Activated T-cell treated with anti-CD3 and anti-CD28 coated beads, Interleukin-2, amount 50 U/mL, for 24 hours (primary cell): ENCODE measurements at places on chromosomes 6 and 20.

DNA sequence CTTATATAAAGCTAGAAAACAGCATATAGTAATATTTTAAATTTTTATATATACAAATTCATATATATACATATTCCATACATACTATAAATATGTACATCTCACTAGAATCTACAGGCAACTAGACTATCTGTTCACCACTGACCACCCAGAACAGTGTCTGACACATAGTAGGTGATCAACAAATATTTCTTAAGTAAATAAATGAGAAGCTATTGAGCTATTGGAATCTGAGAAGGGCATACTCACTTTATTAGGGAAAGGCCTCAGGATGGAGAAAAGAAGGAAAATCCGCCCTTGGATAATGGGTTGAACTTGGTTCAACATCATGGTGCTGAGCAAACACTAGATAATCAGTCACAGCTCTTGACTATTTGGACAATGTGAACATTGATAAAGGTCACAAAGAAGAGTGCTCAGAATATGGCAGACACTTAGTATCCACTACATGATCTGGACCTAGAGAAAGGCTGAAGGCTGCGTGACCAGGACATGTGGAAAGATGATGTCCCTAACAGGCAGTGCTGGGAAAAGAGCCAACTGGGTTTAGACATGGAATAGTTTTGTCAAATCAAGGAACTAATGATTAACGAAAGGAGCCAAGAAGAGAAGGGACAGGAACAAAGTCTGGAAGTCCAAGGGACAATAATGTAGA is 186.1 kb downstream of the TASP1 start:
- no peak for DNase-seq

GRCh38 chr6:123276546-123276980 is 280.5 kb downstream of the CLVS2 start:
- DNase-seq = no peak

DNA sequence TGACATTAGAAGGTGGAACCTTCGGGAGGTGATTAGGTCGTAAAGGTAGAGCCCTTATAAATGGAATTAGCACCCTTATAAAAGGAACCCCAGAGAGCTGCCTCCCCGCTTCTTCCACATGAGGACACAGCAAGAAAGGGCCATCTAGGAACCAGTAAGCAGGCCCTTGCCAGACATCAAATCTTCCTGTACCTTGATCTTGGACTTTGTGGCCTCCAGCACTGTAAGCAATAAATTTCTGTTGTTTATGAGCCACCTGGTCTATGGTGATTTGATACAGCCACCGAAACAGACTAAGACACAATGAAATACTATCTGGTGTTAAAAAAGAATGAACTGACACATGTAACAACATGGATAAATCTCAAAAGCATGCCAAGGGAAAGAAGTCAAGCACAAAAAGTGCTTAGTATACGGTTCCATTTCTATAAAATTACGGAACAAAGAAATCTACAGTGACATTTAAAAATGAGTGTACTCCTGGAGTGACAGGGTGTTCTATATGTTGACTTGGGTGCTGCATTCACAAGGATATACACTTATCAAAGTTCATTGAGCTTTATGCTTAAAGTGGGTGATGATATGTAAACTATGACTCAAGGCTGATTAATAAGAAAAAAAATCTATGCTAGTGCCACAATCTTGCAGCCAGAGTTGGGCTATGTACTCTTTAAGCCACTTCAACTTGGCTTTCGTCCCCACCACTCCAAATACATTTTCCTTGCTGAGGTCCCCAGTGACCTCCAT is 18.4 kb downstream of the SERPINB1 start:
- no peak for DNase-seq

GRCh38 chr6:21227486-21227885 is 366.1 kb upstream of the SOX4 start:
- DNase-seq = no peak

DNA sequence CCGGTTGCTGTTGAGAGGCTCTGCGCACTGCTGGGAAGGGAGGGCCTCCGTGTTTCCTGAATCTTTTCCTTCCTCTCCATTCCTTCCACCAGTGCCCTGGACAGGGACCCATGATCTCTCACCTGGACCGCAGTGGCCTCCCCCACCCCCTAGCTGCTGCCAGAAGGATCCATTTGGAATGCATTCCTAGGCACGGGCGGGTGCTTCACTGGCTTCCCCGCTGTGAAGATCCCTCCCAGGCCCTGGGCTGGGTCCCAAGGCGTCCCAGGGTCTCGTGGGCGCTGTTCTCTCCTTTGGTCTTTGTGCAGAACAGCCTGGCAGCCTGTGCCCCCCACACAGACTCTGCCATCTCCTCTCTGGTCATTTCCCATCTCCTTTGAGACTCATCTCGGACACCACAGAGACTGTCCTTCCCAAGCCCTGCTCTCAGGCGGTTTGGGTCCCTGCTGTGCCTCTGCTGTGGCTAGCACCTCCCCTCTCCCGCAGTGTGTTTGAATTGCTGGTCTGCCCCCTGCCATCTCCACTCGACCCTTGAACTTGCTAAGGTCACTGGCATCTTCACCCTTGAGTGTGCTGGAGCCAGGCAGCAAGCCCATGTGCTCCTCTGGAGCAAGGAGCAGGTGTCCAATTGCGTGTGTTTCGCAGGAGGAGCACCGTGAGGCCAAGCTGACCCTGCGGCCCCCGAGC is 59.0 kb downstream of the TCP11 start:
- DNase-seq = no peak

DNA sequence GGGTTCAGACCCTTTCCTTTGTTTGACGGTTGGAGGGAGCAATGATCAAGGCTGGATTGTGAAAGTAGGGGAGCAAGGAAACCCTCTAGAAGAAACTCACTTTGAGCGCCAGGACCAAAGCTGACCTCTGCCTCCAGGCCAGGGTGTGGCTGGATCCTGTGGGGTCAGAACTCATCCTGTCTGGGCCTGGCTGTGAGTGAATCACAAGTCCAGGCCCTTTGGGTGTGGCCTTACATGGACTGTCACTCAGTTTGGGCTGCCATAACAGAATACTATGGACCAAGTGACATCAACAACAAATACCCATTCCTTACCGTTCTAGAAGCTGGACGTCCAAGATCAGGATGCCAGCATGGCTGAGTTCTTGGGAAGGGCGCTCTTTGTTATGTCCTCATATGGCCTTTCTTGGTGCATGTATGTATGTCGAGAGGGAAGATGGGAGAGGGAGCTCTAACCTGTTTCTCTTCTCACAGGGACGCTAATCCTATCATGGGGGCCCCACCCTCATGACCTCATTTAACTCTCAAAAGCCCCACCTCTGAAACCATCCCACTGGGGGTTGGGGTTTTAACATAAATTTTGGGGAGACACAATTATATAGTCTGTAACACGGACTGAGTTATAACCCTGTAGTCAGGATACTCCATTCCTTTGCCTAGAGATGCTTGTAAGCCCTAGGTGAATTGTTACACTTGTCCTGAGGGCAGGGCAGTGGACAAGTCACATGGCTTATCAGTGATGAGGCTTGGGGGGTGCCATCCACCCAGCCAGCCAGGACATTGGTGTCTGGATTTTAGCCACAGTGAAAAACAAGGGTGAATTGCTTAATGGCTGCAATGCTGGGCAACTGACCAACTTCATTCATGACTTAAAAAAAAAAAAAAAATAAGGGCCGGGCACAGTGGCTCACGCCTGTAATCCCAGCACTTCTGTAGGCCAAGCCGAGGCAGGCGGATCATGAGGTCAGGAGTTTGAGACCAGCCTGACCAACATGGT is 80.0 kb downstream of the TRMT11 start:
- DNase-seq = no peak

GRCh38 chr20:9510911-9511310 is 3.5 kb upstream of the LAMP5 start:
- no peak for DNase-seq

- DNase-seq = peak; percentile 44
Observed at GRCh38 chr6:166307082-166308032, 835 bp downstream of the PRR18 start.

DNA sequence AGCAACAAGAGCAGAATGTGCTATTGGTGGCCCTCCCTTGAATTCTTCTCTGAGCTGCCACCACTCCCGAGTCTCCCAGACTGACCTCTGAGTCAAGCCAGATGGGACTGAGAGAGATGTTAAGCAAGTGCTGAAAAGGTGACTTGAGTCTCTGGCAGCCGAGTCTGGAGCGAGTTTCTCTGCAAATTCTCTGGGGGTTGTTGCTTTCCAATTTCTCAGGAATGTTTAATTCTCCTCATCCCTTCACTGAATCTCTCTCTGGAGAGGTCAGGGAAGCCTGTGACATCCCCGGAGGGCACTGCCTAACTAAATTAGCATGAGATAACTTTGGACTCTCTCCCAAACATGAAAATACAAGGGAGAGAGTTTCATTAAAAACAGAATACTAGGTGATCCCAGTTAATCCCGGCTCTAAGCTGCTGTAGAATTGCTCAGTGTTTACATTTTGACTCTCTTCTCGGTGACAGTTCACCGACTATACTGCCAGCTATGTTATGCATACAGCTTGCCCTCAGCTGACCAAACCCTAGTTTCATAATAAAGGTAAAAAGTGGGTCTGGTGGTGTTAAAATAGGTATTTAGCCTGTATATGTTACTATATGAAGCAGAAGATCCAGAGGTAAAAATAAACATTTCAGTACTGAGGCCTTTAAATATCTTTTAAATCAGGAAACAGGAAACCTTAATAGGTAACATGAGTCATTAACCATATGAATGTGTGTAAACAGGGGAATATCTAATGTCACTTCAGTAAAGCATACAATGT is 157.9 kb downstream of the FOXC1 start:
- no peak for DNase-seq

DNA sequence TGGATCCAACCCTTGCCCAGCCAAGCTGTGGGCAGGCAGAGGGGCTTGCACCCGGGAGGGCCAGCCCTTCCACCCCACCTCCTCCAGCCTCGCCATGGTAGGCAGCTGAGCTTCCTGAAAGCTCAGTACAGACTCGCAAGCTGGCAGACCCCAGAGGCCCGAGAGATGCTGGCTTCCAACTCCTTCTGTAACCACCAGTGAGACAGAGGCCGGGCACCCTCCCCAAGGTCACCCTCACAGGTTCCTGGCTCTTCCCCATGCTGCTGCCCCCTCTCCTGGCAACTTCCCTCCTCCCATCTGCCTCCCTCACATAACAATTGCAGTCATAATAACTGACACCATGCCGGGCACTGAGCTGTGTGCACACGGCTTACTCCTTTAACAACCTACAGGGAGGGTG is 26.2 kb upstream of the NOL4L start:
- DNase-seq = no peak

DNA sequence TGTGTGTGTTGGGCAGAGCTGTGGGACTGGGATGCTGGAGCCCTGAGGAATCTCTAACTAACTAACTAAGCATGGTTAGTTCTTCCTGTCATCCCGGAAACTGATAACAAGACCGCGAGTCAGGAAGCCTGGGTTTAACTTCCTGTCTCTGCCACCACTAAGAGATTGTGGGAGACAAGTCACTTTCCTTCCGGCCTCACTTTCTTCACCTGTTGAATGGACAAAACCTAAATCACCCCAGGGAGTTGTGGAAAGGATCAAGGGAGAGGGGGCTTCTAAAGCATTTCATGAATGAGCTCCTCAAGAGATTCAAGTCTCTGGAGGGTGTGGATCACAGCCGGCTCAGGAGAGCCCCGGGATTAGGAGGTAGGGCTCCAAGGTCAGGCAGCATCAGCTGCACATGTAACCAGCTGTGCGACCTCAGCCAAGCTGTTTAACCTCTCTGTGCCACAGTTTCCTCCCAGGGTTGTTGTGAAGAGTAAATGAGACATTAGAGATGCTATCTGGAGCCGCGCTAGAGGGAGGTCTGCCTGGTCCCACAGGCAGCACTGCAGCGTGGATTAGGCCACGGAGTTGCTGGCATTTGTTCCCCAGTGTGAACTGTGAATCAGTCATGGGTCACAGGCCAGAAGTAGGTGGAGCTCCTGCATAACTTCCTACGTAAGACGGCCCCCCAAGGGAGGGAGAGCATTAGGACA is 105.1 kb downstream of the TOX2 start:
- DNase-seq = peak; percentile 55

- DNase-seq = no peak
Observed at GRCh38 chr6:122790423-122791309, 1.6 kb downstream of the SMPDL3A start.

GRCh38 chr6:18823782-18824386 is 436.7 kb downstream of the RNF144B start:
- peak; percentile 35 for DNase-seq

DNA sequence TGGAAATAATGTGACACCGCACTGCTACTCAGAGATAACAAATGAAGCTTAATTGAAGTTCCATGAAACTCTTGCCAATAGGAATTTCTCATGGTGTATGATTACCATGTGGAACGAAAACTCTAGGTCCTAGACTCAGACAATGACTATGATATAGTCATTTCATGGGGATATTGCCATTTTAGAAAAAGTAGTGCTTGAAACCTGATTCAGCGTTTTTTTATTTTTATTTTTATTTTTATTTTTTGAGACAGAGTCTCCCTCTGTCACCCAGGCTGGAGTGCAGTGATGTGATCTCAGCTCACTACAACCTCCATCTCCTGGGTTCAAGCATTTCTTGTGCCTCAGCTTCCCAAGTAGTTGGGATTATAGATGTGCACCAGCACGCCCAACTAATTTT is 253.9 kb downstream of the FARS2 start:
- no peak for DNase-seq

GRCh38 chr6:115362234-115362633 is 698.5 kb downstream of the FRK start:
- DNase-seq = no peak
